ENCODE measurements at places on chromosomes 16 and 17.
A peak's percentile ranks its signal among the peaks of the same experiment; 100 is the strongest.

GRCh38 chr16:57906382-57907316 is 64.3 kb downstream of the CNGB1 start:
- DNase-seq, result no peak

DNA sequence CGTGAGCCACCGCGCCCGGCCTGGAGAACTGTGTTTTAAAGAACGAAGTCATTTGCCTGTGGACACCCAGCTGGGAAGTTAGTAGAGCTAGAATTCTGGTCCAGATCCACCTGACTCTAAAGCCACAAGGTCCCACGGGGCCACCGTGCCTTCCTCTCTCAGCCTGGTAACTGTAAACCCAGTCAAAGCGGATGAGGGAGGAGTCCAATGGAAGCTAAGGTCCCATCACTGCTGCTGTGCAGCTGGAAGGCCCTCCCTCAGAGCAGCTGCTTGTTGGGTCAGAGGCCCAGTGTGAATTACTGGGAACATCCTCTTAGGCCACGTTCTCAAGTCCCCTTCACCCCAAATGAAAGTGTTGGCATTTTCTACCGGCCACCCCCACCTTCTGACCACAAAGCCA is 48.8 kb upstream of the CACNG5 start:
- no peak for DNase-seq

DNA sequence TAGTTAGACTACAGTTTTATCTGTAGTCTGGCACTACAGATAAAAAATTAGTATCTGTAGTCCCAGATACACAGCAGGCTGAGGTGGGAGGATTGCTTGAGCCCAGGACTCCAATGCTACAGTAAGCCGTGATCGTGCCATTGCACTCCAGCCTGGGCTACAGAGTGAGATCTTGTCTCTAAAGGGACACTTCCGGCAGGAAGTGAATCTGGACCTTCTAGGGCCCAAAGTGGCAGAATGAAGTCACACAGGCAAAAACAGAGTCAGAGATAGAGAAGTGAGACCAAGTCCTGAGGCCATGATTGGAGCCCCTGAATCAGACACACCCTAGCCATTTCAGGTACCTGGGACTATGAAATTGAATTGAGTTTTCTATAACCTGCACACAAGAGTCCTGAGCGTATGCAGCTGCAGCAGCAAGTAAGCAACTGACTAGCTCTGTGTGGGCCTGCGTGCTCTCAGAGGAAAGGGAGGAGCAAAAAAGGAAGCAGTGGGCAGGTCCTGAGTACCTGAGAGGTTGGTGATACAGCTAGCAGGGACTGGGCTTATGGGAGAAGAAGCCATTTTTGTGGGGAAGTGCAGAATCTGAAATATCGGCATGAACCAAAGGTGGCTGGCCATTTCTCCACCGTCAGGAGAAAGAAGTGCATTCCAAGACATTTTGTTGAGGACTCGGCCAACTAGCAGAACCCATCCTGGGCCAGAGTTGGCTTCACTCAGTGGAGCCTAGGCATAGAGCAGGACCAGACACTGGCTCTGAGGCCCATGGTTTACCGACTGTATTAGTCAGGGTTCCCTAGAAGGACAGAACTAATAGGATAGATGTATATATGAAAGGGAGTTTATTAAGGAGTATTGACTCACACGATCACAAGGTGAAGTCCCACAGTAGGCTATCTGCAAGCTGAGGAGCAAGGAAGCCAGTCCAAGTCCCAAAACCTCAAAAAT is 27.2 kb upstream of the BRD7 start:
- no peak for DNase-seq

- peak; percentile 58 for DNase-seq
Observed at GRCh38 chr16:15777533-15778203, 79.2 kb downstream of the MYH11 start.

GRCh38 chr17:82302991-82303943 is 14.1 kb downstream of the CD7 start:
- DNase-seq, result no peak

- DNase-seq, result no peak
Observed at GRCh38 chr17:41186872-41187271, 2.2 kb upstream of the KRTAP4-1 start.

DNA sequence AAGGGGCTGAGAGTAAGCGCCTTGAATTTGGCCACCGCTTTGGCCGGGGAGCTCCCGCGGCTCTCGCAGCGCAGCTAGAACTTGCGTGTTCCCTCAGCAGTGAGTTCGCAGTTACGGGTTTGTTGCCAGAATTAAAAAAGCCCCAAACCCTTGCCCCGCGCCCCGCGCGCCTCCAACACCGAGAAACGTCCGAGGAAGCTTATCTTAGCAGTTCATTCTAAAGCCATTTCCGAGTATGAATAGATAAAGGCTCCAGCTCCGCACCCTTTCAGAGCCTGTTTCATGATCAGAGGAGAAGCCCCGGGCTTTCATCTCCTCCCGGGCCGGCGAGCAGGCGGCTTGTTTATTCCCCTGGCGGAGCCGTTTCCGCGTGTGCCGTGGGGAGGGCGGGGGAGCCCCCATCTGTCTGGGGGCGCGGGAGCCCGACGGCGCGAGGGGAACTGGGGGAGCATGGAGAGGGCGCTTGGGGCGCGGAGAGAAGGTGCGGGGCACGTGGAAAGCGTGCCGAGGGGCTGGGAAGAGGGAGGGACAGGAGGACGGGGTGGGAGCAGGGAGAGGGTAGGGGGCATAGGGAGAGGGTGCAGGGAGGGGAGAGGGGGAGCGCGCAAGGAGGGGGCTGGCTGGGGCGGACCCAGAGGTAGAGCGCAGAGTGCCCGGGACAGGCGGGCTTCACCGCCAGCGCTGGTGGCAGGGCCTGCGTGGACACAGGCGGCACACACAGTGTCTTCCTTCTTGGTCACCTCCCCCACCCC is 9.9 kb downstream of the TBX4 start:
- no peak for DNase-seq
